ENCODE measurements at places on chromosomes 2 and 18.

- no peak for DNase-seq
Observed at GRCh38 chr2:30096451-30096850, 50.4 kb upstream of the YPEL5 start.

- no peak for DNase-seq
Observed at GRCh38 chr18:29076645-29077044, 899.7 kb upstream of the CDH2 start.

DNA sequence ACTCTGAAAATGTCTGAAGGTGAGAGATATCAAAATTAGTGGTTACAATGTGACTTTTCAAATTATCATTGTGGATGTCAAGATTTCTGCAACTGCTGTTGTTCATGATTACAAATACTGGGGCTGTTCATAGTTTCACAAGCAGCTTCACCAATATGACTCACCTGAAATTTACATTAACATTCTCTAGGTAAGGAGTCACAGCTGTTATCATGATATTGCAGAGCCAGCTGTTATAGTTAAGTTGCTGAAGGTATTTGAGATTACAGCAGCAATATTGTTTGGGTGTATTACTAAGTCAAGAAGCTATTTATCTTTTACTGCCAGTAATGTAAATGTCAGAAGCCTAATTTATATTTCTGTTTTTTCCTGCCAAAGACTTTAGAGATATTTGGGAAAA is 140.0 kb downstream of the MC4R start:
- no peak for DNase-seq

DNA sequence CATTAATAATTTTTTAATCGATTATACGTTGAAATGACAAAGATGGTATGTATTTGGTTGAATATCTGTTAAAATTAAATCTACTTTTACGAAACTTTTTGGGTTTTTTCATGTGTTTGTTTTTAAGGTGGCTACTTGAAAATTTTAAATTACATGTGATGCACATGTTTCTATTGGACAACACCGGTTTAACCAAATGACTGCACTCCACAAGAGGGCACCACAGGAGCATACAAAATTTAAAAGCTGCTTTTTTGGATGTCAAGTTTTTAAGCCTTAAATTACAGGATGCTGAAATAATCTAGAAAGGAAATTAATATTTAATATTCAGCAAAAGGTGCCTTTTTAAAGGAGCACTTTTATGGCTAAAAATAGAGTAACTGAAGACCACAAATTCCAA is 98.7 kb downstream of the ACVR1 start:
- peak; percentile 40 for DNase-seq

DNA sequence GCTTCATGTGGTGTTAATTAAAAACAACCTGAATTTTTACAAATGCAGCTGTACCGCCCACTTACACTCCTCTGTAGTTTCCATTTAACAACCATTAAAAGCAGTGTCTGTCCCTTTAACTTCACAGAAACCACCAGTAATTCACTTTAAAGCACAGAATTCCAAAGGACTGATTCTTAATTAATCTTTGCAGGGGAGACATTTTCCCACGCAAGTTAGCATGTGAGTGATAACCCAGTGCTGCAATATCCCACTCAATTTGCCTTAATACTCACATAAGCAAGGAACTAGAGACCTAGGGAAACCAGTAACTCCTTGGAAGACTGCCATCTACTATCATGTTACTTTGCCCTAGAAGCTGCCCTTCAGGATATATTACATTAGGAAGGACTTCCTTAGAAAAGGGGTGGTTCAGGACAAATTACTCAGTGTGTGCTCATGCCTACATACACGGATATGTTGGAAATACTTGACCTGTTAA is 102.3 kb downstream of the OSR1 start:
- DNase-seq: no peak

DNA sequence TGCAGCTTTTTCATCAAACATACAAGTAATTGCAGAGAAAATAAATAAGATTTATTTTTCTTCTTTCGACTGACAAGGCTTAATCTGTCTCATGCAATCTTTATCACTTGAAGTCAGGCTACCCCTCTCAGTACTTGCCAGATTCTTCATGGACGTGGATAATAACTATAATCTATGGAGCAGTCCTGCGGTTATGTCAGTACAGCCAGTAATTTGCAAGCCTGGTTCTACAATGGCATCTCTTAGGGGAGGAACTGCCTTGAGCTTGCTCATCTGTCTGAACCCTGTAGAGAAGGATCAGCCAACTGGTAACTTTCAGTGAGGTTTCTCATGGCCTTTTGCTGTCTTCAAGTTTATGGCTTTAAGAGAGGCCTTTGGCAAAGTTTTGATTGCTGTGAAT is 35.5 kb upstream of the LRRTM1 start:
- DNase-seq: no peak

DNA sequence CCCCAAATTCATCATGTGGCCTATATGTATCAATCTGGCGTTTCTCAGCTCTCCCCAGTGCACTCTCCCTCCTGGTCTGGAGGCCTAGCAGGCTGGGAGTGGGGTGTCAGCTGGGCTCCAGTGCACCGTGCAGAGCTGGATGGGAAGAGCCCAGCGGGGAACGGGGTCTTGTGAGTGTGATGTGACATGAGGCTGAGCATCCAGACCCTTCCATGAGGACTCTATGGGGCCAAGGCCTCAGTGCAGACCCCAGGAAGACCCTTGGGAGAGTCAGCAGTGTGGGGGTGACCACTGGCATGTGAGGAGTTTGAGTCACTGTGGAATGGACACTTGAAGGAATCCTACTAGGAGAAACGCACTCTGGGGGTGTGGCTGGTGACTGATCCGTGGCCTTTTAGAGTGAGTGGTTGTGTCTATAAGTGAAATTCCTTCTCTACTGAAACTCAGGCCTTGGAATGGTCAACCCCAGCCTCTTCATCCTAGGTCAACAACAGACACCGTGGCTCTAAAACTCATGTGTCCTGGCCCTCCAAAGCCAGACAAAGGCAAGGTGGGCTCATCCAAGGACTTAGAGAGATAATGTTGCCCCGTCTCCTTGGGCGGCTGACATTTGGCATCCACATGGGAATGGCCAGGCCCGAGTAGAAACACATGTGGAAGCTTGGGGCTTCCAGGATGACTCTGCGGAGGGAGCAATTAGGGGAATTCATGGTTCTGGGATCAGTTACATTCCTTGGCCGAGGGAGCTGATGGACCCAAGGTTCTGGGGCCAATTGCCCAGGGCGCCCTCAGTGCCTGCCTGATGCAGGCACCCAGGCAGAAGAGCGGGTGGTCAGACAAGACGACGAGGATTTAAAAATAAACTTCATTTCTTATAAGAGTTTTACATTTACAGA is 156.0 kb upstream of the TWIST2 start:
- no peak for DNase-seq

DNA sequence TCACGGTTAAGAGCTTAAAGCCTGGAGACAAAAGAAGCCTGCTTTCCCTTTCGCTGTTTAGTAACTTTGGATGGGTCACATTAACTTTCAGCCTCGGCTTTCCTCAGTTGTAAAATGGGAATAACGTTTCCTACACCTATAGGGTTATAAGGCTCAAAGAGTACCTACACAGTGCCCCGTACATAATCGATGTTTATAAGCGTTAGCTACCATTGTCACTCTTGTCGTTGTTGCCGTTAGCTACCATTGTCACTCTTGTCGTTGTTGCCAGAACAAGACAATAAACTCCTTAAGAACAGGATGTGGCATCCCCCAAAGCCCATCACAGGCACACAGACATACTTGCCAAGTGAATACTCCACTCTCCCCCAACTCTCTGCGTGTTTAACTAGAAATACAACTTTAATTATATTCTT is 901 bp upstream of the MFSD6 start:
- DNase-seq: no peak

GRCh38 chr2:75353131-75353530 is 153.8 kb upstream of the TACR1 start:
- no peak for DNase-seq

- DNase-seq: no peak
Observed at GRCh38 chr2:183229386-183229785, 105.1 kb downstream of the NUP35 start.

DNA sequence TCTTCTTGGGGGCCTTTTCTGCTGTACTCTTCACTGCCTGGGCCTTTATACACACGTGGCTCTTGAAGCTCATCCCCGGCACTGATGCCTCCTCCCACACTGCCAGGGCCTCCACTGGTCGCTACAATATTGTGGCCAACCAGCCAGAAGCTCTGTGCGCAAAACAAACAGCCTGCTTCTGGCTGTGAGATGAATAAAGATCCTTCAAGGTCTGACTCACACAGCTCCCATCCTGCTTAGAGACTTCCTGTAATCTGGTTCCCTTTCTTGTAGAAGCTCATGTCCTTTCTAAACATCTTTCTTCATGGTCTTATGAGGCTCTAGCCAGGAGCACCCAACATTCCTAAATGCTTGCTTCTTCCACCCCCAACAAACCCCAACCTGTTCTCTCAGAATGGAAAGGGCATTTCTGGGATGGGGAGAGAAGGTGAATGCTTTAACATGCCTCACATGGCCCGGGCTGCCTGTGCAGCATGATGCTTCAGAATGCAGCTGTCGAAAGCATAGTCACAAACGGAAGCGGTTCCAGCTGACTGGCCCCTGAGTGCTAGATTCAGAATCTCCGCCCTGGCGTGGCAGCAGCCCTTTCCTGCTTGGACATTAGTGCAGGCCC is 24.6 kb downstream of the NRP2 start:
- DNase-seq: peak; percentile 94

GRCh38 chr2:126220331-126220730 is 435.6 kb upstream of the GYPC start:
- no peak for DNase-seq

GRCh38 chr18:64803471-64803870 is 654.6 kb upstream of the LINC00305 start:
- no peak for DNase-seq

- no peak for DNase-seq
Observed at GRCh38 chr2:220198896-220199295, 571.5 kb downstream of the SLC4A3 start.

DNA sequence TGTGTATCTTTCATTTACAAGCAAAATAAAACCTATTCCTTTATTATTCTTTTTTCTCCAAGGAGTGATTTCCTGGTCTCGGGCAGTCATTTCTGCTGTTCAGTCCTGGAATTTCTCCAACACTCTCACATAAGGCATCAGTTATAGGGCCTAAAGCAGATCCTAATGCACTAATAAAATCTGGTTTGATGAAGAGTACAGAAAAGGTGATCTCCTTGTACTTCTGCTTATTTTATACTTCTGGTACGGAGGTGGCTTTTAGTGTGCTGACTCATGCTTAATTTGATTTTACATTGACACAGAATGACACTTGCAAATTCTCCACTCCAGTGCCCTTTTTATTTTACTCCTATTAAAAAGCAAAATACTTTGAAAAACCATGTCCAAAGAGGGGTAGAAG is 157.4 kb downstream of the DOK6 start:
- no peak for DNase-seq

- DNase-seq: no peak
Observed at GRCh38 chr18:79983253-79983652, 5.1 kb downstream of the TXNL4A start.

GRCh38 chr2:219001577-219002394 is 8.6 kb upstream of the CRYBA2 start:
- DNase-seq: no peak

DNA sequence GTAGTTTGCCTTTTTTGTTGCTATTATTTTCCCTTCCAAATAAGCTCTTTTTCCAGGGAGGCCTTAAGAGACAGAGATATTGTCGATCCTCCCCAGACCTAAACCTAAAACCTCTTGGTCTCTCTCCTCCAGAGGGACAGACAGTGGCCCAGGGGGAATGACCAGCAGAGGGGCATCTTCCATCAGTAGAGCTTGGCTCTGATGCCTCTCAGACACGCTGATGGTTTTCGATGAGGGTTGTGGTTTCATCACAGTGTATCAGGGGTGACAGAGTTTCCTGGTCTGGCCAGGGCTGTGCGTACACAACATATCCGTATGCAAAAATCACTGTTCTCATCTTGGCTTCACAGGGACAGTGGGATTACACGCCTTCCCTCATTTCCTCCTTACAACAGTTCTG is 68.6 kb downstream of the GATA6 start:
- DNase-seq: no peak

DNA sequence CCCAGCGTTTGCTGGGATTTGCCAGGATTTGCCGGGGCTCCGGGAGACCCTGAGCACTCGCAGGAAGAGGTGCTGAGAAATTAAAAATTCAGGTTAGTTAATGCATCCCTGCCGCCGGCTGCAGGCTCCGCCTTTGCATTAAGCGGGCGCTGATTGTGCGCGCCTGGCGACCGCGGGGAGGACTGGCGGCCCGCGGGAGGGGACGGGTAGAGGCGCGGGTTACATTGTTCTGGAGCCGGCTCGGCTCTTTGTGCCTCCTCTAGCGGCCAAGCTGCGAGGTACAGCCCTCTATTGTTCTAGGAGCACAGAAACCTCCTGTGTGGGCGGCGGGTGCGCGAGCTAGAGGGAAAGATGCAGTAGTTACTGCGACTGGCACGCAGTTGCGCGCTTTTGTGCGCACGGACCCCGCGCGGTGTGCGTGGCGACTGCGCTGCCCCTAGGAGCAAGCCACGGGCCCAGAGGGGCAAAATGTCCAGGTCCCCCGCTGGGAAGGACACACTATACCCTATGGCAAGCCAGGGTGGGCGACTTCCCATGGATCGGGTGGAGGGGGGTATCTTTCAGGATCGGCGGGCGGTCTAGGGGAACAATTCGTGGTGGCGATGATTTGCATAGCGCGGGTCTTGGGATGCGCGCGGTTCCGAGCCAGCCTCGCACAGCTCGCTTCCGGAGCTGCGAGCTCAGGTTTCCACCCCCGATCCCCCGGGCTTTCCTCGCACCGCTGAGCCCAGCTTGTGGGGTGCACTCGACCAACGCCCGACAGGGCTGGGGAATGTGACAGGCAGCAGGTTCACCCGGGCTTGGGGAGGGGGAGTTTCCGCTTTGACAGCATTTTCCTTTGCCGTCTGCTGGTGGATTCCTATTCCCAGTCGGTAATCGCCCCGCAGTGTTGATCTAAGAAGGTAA is 2.8 kb downstream of the ONECUT2 start:
- peak; percentile 83 for DNase-seq

DNA sequence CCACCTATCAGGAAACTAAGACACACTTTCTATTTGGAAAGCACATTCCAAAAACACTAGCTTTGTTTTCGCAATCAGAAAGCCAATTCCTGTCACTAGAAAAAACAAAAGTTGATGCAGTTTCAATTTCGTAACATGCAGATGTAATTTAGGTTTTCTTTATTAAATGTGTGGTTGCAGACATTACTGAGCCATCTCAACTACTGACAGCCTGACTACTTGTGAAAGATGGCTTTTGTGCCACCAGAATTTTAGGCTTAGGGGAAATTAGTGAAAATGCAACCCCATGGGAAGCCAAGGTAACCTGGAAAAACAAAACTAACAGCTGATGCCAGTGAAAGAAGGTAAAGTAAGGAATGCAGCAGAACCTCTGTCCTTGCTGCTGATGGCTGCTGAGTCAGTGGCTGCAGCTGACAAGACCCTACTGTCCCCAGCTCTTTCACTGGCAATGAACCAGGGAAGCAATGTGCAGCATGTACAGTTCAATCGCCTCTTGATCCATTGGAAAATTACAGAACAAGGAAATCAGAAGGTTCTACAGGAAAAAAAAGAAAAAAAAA is 34.9 kb downstream of the FEZ2 start:
- DNase-seq: peak; percentile 63
